ENCODE measurements at places on chromosomes 1 and 21. TPM values are rescaled to one million over a fixed set of nuclear protein-coding genes. Genes with fewer than 3 reads are reported as not detected.

The NUDT4B gene
- total RNA-seq, result 40.4 TPM

The MROH9 gene
- not detected for total RNA-seq

The ADAMTS4 gene
- 0.55 TPM for total RNA-seq

The PDZK1IP1 gene
- 5.9 TPM for total RNA-seq

The HMCN1 gene
- total RNA-seq, result 9.9 TPM

The CD247 gene
- total RNA-seq, result 0.96 TPM

The EPHX1 gene
- total RNA-seq, result 232 TPM

The KDM5B gene
- 48.2 TPM for total RNA-seq

The AVPR1B gene
- not detected for total RNA-seq

The PDC gene
- not detected for total RNA-seq

The OPRD1 gene
- 0.34 TPM for total RNA-seq

The KLHDC8A gene
- not detected for total RNA-seq

The NEGR1 gene
- total RNA-seq, result 7.6 TPM

The PKLR gene
- total RNA-seq, result not detected

The LCK gene
- 1.3 TPM for total RNA-seq

The TTC22 gene
- total RNA-seq, result 30.4 TPM

The CYP4B1 gene
- 41.4 TPM for total RNA-seq

The XCL2 gene
- total RNA-seq, result not detected

The RHCE gene
- total RNA-seq, result 2.4 TPM

The ABCG1 gene
- 28.3 TPM for total RNA-seq

The SMPDL3B gene
- 2.0 TPM for total RNA-seq

The CFHR3 gene
- not detected for total RNA-seq

The MINDY1 gene
- total RNA-seq, result 65.4 TPM

The FTCD gene
- 1.4 TPM for total RNA-seq
